NCI-H1417 treated with DMSO at 0.1 percent for 48 hours (cell line): ENCODE measurements at places on chromosomes 5 and 9.

- no peak for DNase-seq
These were observed 464.5 kb downstream of the MTRR start for GRCh38 chr5:8333485-8333884.

DNA sequence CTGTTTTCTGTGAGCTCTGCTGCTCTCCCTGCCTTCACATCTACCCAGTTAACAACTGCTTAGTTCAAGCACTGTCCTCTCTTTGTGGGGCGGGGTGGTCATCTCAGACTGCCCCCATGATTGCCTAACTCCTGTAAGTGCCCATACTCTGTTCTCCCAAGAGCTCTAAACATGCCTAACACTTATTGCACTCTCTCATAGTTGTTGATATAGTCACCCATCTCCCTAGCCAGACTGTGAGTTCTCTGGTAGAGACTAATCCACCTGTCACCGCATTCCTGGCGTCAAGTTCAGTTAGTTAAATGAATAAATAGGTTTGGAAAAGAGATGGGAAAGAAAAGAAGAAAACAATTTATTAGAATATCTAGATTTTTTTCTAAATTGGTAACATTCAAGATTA, 18.3 kb upstream of the MUSK start:
- DNase-seq, result no peak

DNA sequence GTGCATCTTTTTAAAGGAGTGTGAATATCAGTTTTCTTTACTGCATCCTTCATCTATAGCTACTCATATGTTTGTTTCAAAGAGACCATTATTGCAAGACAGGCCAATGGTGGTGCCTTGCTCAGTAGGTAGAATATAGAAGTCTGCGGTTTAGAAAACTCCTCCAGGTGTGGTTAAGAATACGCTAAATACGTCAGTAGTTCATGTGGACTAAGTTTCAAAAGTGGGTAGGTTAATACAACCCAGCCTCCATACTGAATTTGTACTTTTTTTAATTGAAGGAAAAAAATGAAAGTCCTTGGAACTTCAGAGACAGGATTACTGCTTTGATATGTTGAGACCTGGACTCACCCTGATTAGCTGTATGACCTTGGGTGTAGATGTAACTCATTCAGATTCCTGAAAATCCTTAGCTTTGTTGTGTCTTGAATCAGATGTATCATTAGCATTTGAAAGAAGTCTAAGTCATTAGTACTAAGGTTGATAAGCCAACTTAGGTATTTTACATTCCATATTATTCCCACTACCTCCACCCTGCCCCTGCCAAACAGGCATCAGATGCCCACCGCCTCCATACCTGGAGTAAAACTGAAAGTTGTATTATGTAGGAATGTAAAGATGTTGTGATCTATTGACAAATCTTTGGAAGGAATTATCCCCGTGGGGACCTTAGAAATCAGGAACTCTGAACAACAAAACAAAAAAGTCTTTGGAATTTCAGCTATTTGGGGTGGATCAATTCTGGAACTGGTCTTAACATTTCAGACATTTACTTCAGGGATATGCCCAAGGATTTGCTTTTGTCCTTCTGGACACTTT, 6.1 kb downstream of the BASP1 start:
- DNase-seq, result no peak

DNA sequence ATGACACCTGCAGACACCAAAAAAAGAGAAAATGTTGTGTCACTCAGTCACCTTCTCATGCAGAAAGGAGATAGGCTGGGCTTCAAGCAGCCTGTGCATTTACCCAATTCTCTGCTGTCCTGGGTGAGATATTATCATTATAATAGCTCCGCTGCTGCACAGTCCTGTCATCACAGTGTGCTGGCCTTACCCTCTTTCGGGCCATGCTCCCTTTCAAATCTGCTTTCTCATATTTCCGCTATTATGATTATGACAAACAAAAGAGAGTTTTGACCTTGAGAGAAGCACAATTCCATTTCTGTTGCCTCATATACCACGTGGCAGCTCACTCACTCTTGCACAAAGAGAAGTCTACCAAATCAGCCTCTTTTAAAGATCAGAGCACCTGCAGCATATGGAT, 1350.1 kb upstream of the ACO1 start:
- no peak for DNase-seq

GRCh38 chr5:14965815-14966214, 94.2 kb upstream of the ANKH start:
- no peak for DNase-seq

DNA sequence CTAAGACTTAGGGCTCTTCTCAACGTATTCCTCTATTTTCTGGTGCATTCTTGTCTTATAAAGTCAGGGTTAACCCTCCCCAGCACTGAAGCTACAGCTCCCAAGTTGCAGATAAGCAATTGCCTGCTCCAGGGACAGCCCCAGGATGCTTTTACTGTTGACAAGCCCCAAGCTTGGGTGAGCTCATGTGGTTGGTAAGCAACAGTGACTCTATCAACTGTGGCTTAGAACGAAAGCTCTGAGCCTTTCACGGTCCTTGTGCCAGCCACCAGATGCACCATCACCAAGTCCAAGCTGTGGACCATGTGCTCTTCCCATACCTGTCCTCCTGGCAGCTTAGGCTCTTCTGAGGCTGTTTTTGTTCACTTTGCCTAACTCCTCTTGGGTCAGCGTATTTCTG, 13.5 kb downstream of the ADRB2 start:
- DNase-seq, result no peak

DNA sequence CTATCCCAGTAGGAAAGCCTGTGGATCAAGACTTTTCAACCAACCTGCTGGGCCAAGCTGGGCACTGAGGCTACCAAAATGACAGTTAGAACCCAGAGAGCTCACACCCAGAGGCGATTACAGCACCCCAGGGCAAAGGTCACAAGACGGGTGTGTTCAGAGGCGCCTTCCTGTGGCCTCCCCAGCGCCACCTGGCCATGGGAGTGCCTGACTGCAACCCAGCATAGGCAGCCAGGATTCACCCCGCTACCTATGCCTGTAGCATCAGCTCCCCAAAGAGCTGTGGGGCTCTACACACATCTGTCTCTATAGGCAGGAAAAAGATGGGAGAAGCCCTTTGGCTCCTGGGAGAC, 33.5 kb downstream of the PDGFRB start:
- no peak for DNase-seq

GRCh38 chr5:32908641-32909040, 197.5 kb downstream of the NPR3 start:
- no peak for DNase-seq

- no peak for DNase-seq
These were observed 109.0 kb upstream of the SMC2 start for GRCh38 chr9:103985077-103985476.

GRCh38 chr5:173016598-173017046, 33.1 kb downstream of the ATP6V0E1 start:
- no peak for DNase-seq

- DNase-seq, result no peak
These were observed 5.8 kb upstream of the TRIM41 start for GRCh38 chr5:181217111-181217802.

DNA sequence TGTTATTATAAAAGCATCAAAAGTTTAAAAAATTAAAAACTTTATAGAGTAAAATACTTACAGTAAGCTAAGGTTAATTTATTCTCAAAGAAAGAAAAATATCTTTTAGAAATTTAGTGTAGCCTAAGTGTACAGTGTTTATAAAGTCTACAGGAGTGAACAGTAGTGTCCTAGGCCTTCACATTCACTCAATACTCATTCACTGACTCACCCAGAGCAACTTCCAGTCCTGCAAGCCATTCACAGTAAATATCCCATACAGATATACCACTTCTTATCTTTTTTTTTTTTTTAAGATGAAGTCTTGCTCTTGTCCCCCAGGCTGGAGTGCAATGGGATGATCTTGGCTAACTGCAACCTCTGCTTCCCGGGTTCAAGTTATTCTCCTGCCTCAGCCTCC, 73.1 kb upstream of the FST start:
- no peak for DNase-seq

- no peak for DNase-seq
These were observed 739 bp downstream of the C9orf72 start for GRCh38 chr9:27572566-27572917.

GRCh38 chr5:16539169-16539666, 73.6 kb upstream of the ZNF622 start:
- DNase-seq, result no peak

DNA sequence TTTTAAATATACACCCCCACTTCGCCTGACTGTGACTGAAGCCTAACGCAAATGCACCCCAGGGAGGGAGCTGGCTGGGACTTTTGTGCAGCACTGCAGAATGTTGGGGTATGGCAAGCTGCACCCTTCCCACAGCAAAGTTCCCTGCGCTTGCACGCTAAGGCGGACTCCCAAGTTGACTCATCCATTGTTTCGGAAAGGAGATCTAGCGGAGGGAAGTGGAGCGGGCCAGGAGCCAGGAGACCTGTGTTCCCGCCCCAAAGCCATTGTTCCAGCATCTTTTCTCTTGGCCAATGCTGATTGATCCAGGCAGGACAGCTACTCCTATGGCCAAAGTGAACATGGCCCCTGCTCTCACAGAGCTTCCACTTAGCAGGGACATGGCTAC, 202.9 kb downstream of the AOPEP start:
- DNase-seq, result no peak

- DNase-seq, result no peak
These were observed 159.1 kb upstream of the PPP2R2B start for GRCh38 chr5:147037515-147038205.

DNA sequence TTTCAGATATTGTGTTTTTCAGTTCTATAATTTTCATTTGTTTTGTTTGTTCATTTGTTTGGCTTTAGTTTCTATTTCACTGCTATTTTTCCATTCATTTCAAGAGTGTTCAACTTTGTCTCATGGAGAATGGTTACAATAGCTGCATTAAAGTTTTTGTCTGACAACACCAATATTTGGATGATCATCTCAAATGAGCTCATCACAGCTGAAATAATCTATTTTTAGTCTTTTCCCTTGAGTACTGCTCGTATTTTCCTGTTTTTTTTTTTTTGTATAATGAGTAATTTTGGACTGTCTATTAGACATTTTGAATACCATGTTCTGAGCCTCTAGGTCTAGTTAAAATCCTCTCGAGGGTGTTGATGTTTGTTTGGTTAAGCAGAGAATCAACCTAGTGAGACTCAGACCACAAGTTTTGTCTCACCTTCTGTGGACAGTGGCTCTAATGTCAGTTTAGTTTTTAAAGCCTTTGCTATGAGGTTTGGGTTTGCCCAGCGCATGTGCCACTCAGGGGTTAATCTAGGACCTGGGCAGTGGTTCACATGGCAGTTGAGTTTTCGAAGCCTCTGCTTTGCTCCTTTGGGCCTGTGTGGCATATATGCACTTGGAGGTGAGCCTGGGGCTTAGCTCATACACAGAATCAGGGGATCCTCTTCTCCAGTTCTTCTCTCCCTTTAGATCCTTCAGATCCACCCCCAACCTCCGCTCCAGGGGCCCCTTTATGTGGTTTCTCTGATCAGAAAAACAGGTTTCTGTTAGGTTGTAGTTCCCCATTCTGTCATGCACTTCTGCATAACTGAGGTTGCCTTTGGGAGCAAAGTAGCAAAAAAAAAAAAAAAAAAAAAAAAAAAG, 79.8 kb downstream of the ARSB start:
- DNase-seq, result no peak

GRCh38 chr5:1375871-1376810, 31.2 kb upstream of the CLPTM1L start:
- no peak for DNase-seq

GRCh38 chr9:122572456-122572855, 10.7 kb downstream of the OR1L8 start:
- no peak for DNase-seq

DNA sequence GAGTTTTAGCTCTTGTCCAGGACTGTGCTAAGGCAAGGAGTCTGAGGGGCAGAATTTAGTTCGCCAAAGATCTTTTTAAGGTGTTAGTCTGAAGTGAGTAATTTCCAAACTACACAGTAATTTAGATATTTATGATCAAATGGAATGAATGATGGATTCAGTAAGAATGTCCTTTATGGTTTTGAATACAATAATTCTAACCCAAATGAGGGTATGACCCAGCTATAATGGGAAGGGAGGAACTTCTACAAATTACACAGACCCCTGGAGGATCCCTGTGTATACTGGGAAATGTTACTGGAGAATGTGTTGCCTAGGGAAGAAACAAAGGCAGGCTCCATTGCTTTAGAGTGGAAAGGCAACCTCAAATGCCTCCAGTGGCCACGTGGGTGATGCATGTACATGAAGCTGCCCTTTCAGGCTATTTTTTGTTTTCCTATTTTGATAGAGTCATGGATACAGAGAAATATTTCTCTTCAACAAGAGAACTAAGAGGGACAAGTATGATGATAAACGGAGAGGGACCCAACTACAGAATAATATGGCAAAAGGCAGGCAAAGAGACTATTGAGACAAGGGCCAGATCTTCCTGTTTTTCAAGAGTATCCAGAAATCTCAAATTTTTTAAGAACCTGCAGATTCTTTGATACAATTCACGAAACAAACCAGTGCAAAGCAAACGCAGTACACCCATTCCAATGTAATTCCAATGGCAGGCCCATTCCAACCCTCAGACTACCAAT, 25.4 kb downstream of the SLC1A3 start:
- DNase-seq, result no peak

DNA sequence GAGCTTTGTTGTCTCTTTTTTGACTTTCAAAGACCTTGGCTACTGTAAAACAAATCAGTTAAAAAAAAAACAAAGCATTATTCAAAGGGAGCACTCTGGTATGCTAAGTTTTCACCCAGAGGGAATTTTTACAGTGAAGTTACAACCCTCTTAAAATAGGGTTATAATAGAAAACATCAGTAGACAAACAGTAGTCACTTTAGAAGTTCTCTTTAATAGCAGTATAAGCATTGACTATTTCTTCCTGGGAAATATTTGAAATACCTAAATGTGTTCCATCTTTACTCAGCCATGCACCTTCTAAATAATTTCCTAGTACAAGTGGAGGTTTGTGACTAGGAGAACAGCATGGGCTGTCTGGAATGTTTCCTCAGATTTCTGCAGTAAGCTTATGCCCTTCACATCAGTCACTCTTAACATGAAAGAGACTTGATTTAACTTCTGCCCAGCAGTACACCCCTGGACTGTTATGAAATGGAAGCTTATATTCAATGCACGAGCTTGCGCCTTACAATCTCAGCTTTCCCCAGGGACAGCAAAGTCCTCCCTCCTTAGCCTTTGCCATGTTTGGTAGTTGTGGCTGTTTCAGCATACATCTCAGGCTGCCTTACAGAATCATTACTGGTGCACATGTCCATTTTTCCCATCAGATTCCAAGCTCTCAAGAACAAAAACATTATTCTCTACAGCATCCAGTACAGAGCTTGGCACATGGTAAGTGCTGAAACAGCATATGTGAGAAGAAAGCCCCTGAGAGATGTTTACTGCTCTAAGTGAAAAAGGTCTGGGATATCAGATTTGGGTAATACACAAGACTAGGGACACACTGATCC, 191.5 kb downstream of the ZNF608 start:
- DNase-seq, result no peak

- no peak for DNase-seq
These were observed 8.1 kb downstream of the LAMC3 start for GRCh38 chr9:131017067-131017466.

- no peak for DNase-seq
These were observed 254.1 kb downstream of the FSTL4 start for GRCh38 chr5:133358271-133358670.

DNA sequence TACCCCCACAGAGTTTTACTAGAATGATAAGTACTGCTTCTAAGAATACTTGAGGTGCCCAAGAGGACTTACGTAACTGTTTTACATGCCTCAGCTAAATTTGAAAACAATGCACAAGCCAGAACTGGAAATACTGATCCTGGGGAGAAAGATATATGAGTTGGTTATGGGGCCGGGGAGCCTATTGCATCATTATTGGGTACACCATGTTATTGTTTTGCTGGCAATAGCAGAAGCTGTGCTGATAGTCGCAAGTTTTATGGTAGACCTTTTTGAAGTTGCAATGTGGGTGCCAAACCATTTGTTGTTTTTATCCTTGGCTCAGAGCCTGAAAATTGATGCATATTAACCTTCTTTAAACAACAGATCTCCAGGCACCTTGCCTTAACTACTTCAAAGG, 108.4 kb upstream of the DHFR start:
- DNase-seq, result no peak
